ENCODE measurements at places on chromosomes 2 and 18.

- no peak overlapping the region for H3K27ac ChIP-seq
- DNase-seq: no peak
- no peaks in the 10 kb centered on the region for H3K4me1 ChIP-seq
- H3K36me3 ChIP-seq: no peaks in the 10 kb centered on the region
- no peak overlapping the region for H3K4me3 ChIP-seq
- H3K27me3 ChIP-seq: no peaks in the 10 kb centered on the region
These were observed 280.0 kb downstream of the GULP1 start for GRCh38 chr2:188571543-188572303.

GRCh38 chr2:9765611-9766531 lies 77.4 kb upstream of the TAF1B start:
- DNase-seq: no peak
- no peak overlapping the region for H3K27ac ChIP-seq
- peaks cover 4% of the 10 kb centered on the region for H3K27me3 ChIP-seq
- H3K4me1 ChIP-seq: peaks cover 35% of the 10 kb centered on the region

DNA sequence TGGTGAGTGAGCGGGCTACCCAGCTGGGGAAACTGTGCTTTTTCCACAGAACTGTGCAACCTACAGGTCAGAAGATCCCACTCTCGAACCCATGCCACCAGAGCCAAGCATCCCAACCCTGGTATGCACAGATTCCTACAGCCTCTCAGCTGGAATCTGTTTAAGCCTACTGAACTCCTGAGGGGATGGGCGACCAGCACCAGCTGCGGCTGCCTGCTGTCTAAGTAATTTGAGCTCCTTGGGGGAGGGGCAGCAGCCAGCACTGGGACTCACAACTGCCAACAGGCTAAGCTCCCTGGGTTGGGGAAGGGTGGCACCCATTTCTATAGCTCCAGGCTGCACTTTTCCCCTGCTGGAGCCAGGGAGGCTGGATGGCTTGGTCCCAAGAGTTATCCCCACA lies 11.8 kb downstream of the CYP27C1 start:
- H3K4me3 ChIP-seq: no peak overlapping the region
- no peak overlapping the region for H3K27ac ChIP-seq
- H3K4me1 ChIP-seq: no peaks in the 10 kb centered on the region
- no peaks in the 10 kb centered on the region for H3K36me3 ChIP-seq
- H3K27me3 ChIP-seq: peaks cover 42% of the 10 kb centered on the region

DNA sequence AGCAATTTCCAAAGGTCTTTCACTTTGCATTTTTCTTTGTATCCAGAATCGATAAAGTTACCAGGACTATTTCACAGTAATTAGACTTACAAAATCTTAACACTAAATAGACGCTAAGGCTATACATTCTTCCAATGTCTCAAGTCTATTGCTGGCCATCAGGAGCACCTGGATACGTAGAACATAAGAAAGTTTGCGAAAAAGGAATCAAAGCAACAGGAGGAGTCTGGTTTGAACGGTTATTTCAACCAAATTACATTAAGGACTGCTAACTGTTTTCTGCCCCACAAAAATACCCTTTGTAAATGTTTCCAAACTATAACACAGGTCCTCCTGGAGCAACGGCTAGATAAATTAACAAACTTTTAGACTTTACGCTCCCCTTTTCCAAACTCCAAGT lies 1.4 kb upstream of the HNRNPA3 start:
- H3K27ac ChIP-seq: peak overlapping the region; percentile 100
- no peak for DNase-seq
- peaks cover 31% of the 10 kb centered on the region for H3K4me1 ChIP-seq
- H3K4me3 ChIP-seq: peak overlapping the region; percentile 100
- no peaks in the 10 kb centered on the region for H3K27me3 ChIP-seq
- peaks cover 30% of the 10 kb centered on the region for H3K36me3 ChIP-seq

GRCh38 chr2:239236043-239236807 lies 164.6 kb downstream of the HDAC4 start:
- H3K36me3 ChIP-seq: peaks cover 15% of the 10 kb centered on the region
- H3K4me1 ChIP-seq: peaks cover 22% of the 10 kb centered on the region
- no peaks in the 10 kb centered on the region for H3K27me3 ChIP-seq
- no peak overlapping the region for H3K27ac ChIP-seq
- H3K4me3 ChIP-seq: no peak overlapping the region
- no peak for DNase-seq
